EL (cell line): ENCODE measurements at places on chromosomes 4 and X.

- peak; percentile 38 for DNase-seq
These were observed 48.8 kb upstream of the SHOX start for GRCh38 chrX:581720-582298.

GRCh38 chr4:176360446-176360845, 40.7 kb downstream of the SPCS3 start:
- peak; percentile 20 for DNase-seq

- peak; percentile 74 for DNase-seq
These were observed 110.8 kb downstream of the AFAP1 start for GRCh38 chr4:7828793-7829301.

GRCh38 chr4:33592701-33593100, 2651.6 kb downstream of the ARAP2 start:
- no peak for DNase-seq

GRCh38 chrX:54043541-54044125, 640 bp downstream of the PHF8 start:
- DNase-seq, result peak; percentile 18

GRCh38 chr4:11805842-11806241, 377.1 kb upstream of the HS3ST1 start:
- DNase-seq, result no peak

DNA sequence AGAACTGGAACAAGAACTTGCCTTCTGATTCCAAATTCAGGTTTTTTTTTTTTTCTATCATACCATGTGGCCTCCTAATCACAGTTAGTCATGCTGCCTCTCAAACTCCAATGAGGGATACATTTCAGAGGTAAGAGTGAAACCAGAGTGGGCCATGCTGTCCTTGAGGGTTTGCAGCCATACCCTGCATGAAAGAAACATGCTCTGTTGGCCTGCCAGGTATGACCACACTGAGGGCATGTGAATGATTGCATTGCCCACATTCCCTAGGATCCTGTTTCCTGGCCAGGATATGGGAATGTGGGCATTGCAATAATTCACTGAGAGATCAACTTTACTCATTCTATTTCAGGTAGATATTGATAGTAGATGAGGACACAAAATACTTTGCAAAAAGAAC, 56.4 kb upstream of the DDIT4L start:
- no peak for DNase-seq

DNA sequence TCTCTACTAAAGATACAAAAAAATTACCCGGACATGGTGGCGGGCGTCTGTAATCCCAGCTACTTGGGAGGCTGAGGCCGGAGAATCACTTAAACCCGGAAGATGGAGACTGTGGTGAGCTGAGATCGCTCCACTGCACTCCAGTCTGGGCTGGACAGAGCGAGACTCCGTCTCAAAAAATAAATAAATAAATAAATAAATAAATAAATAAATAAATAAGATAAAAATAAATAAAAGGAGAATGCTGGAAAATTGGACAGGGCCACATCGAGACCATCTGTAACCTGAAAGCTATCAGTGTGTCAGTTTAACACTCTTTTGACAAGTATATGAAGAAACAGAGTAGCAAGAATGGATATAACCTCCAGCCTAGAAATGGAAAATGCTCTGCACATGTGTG, 15.7 kb upstream of the FAT1 start:
- no peak for DNase-seq

DNA sequence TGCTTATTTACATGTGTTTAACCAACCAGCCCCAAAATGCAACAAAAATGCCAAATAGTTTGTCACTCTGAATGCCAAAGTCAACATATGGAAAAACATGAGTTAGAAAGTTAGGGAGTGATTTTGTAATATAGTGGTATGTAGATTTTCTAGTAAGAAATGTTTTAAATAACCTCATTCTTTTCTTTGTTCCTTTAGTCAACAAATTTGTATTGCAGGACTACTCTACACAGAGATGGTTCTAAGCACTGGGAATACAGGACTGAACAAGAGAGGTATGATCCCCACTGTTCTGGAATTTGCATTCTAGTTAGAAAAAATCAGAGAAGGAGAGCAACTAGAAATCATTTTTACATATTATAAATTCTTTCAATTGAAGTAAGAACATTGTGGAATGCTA, 218.8 kb upstream of the ANXA10 start:
- DNase-seq, result peak; percentile 34

DNA sequence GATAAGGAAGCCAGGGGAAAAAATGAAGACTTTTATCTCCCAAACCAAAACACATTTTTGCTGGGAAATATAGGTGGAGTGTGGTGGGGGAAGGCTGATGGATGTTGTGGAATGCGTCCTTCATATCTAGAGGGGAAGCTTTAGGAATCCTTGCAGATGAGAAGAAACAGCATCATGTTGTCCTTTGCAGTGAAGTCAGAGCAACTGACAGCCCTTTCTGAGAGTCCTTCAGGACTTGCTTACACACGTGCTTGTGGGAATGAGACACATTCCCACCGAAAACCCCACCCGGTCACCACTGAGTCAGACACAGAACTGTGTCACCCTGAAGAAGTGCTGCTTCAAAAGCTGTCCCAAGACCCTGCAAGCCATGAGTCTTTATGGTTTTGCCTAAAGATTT, 81.5 kb downstream of the SHROOM2 start:
- no peak for DNase-seq

DNA sequence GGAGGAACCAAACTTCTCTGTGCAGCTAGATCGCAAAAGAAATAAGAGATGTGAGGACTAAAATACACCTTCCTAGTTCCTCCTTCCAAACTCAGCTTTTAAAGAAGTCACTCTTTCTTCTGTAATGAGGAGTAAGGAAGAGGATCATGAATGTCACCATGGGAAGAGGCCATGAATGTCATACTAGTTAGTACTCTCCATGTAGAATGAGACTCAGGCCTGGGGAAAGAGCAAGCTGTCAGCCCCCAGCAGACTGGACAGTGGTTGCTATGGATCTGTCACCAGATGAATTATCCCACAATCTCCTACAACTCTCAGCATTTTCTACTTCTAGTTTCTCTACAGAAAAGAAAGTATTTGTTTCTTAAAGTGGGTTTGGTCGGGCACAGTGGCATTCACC, 57.1 kb upstream of the PRDM8 start:
- no peak for DNase-seq

GRCh38 chr4:182494103-182494502, 250.9 kb downstream of the TENM3 start:
- DNase-seq, result no peak

DNA sequence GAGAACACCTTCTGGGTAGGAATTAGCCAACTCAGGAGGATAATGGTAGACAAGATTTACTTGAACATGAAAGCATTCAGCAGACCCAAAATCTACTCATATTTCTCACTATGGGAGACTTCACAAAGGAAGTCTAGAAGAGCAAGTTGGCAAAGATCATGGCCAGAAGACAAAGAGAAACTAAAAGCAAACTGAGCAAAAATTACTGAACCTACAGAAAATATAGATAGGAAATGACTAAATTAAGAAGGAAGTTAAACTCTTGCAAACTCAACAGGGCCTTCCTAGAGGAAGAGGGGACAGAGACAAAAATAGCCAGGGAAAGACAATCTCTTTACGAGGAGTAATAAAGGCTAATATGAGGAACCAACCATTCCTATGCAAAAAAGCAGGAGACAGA, 18.7 kb downstream of the CORIN start:
- no peak for DNase-seq

DNA sequence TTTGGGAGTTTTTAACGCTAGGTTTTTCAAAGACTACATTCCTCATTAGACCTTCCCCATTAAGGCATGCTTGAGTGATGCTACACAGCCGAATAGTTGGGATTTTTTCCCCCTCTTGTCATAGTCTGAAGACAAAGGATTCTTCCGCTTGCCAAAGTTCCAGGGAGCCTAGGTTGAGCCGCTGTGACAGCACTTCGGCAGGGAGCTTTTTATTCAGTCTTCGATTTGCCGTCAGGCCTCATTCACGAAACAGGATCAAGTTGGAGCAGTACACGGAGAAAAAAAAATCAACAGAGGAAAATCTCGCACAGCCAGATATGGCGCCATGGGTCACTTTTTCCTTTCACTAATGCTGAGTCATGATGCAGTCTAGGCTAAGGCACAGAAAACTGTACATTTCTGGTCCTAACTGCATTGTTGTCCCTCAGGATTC, 24.3 kb downstream of the SHROOM3 start:
- DNase-seq, result peak; percentile 64

- DNase-seq, result no peak
These were observed 2.7 kb upstream of the TMEM271 start for GRCh38 chr4:578451-579443.

- DNase-seq, result no peak
These were observed 856.2 kb downstream of the STIM2 start for GRCh38 chr4:27716693-27717430.

GRCh38 chr4:7472442-7473013, 37.8 kb upstream of the PSAPL1 start:
- no peak for DNase-seq

- DNase-seq, result no peak
These were observed 43.3 kb upstream of the HAND2 start for GRCh38 chr4:173573286-173573685.

- DNase-seq, result no peak
These were observed 238.0 kb downstream of the PDGFC start for GRCh38 chr4:156733582-156733981.

GRCh38 chr4:131426023-131426758, 1722.9 kb upstream of the PCDH10 start:
- DNase-seq, result no peak

GRCh38 chr4:84433633-84434222, 65.4 kb downstream of the NKX6-1 start:
- no peak for DNase-seq

DNA sequence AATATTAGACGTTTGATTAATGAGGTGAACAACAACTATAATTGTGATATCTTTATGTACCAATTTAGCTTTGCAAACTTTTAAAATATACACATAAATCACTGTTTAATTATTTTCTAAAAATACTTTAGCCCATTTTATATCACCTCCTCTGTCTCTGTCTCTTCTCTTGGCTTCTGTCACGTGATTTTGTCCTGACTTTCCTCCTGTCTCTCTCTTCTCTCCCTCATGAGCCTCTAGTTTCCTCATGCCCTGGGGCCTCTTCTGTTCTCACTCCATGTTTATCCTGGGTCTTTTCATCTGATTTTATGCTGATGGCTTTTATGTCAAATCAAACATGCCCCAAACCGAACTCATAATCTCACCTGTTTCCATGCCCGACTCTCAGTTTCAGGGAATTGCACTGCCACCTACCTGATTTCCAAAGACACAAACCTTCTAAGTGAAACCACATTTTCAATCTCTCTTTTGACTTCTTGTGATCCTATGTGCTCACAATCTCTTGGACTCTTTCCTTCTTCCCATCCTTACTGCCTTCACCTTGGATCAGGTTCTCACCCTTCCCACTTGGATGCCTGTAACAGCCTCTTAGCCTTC, 303.0 kb upstream of the GALNT7 start:
- DNase-seq, result no peak

GRCh38 chrX:134520860-134521390, 61.0 kb downstream of the HPRT1 start:
- peak; percentile 72 for DNase-seq

DNA sequence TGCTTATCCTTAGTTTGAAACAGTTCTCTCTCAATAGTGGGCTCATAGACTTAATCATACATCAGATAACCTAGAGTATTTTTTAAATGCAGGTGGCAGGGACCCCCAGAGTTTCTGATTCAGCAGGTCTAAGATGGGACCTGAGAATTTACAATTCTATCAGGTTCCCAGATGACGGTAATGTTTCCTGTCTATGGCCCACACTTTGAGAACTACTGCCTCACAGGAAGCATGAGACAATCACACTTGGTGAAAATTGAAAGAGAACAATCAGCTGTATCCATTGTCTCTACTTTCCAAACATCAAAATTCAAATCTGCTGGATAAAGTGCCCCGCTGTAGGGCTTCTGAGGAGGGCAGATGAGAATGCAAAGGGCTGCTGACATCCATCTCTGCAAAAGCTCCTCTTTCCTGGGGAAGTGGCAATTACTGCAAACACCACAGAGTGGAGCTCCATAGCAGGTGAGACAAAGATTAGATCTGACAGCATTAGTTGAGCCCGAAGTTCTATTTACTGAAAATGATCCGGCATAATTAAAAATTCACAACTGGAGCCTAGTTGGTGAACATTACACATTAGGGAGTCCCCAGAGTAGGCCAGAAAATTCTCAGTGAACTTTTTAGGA, 187.8 kb upstream of the MBNL3 start:
- no peak for DNase-seq

DNA sequence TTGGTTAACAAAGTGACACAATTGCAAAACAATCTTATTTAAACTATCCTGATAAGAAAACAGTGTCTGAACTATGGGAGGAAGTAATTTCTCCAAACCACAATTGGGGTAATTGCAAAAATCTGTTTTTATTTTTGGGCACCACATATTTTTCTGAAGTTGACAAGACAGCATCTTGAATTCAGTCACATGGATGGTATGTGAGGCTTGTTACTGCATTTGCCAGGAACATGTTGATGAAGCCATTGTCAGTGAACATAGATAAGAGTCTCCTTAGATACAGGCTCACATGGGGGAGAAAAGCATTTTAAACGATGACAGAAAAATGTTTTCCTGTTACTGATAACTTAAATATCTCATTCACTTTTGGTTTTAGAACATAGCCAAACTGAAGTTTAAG, 5.5 kb upstream of the USP53 start:
- DNase-seq, result peak; percentile 64

- DNase-seq, result peak; percentile 18
These were observed 884.0 kb upstream of the INTU start for GRCh38 chr4:126748736-126749135.

DNA sequence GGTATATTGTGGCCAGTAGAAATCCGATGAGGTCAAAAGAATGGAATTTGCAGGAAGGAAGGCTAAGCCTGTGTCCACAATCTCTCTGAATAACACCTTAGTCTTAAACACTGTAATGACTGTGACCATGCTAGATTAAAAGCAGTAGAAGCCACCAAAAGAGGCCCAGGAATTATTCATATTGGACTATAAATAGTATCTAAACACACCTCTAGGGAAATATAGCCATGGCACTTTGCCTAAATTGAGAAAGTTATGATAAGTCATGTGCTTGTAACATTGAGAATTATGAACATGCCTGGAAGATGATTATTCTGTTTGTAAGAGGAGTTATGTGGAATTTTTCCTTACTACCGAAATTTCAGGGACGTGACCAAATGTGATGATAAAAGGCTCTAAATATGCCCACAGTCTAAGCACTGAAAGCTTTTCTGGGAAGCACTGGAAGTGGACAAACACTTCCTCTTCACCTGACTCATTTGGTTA, 298.5 kb downstream of the KCTD8 start:
- DNase-seq, result no peak
